CD4-positive, alpha-beta T cell treated with Interleukin-15 for 4 hours (primary cell): ENCODE measurements at places on chromosomes 12 and 14.

- DNase-seq = no peak
Measured at GRCh38 chr14:61147831-61148549, 133.1 kb downstream of the TMEM30B start.

- no peak for DNase-seq
Measured at GRCh38 chr12:41497409-41497808, 309.3 kb downstream of the PDZRN4 start.

DNA sequence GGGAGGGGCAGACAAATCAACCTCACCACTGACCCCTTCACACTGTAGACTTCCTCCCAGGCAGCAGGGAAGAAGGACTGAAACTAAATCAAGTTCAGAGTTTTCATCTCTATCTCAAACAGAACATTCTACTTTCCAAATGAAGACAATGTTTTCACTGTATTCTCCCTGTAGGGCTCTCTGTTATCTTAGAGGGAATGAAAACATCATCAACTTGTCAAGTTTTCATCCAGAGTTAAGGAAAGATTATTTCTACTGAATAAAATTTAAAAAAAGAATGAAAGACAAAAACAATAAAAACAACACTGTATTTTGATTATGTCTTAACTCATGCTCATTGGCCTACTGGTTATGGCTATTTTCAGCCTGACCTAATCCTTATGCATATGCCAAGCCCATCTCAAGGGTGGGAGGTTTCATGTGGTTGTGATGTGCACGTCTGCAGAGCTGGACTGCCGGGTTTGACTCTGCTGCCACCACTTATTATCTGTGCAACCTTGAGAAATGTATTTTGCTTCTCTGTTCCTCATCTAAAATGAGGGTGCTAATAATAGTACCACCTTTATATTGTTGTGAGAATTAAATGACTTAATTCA lies 152.0 kb upstream of the AVPR1A start:
- no peak for DNase-seq

- DNase-seq = no peak
Measured at GRCh38 chr14:87309557-87309956, 683.4 kb downstream of the GALC start.
